ENCODE measurements at places on chromosomes 2 and 18.

DNA sequence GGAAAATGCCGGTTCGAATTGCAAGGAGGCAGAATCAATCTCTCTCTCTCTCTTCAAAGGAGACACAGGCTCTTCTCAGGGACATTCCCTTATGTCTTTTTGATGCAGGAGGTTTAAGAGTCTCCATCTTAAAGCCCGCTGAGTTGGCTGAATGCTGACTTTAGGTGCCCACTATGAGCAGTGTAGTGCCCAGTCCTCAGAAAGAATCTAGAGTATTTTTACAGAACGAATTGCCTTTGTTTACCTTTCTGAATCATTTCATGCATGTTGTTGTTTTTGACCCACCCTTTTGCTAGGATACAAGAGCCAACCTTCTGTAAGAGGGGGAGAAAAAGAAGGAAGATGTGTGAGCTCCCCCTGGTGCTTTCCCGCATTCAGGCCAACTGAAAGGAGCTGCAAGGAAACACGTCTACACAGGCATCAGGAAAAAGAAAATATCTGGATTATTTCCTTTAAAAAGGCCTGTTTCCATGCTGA, 193.5 kb upstream of the TCF4 start:
- peak; percentile 31 for DNase-seq

GRCh38 chr2:88680266-88680902, 11.1 kb upstream of the RPIA start:
- DNase-seq: no peak

DNA sequence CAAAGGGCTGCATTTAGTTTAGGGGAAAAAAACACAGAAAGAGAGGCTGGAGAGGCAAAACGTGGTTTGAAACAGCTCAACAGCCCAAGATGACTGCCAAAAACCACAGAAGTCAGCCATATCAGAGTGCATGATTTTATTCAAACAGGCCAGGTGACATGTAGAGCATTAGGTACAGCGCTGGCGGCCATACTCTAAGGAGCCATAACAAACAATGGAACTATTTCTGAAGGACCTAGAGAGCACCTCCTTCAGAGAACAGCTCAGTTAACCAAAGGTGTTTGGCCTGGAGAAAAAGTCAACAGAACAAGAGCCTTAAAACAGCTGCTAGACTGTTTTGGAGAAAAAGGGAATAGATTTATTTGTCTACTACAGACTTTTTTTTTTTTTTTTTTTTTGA, 2.6 kb downstream of the THADA start:
- DNase-seq: no peak

GRCh38 chr2:188604579-188604978, 312.9 kb downstream of the GULP1 start:
- no peak for DNase-seq

DNA sequence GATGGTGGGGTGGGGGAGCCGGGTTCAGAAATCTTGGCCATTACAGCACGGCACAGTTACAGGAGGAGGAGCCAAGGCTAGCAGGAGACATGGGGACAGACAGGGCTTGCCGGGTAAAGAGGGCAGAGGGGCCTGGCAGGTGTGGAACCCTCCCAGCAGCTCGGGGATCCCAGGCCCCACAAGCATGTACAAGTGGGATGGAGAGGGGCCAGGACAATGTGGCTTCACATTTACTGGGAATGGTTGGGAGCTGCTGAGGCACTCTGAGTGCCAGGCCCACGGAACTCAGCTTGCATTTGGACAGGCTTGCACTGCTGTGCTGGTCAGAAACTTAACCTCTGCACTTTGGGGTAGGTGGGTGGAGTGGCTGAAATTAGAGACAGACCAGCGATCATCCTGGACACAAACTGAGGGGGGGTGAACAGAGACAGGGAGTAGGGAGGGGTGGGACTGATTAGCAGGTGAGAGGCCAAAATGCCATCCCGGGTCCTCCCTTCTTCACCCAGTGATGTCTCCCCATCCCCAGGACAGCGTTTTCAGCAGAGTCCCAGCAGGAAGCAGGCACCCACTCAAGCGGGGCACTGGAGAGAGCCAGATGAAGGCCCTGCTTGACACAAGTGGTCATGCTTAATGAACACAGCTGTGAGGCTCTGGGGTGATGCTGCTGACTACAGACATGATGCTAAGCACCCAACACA, 9.6 kb downstream of the PER2 start:
- no peak for DNase-seq

GRCh38 chr18:70491734-70492348, 203.0 kb downstream of the SOCS6 start:
- DNase-seq: peak; percentile 11

All from NCI-H1105 (cell line).